ENCODE measurements at places on chromosomes 4 and X.

DNA sequence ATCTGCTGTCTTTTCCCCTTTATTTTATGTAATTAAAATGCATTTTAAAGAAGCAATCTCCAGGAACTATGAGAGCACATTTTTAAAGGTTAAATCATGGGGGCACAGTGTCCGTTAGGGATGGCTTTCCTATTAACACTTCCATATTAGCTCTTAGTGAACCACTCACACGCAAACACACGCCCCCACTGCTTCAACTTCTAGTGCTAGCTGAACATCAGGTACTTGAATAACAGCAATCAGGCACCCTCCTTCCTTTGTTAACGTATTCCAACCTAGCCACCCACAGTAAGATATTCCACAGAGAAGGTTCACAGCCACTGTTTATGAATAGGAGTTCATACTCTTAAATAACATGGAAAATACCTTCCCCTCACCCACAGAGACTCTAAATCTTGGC, 9.3 kb downstream of the TMEM255A start:
- DNase-seq = no peak

- no peak for DNase-seq
Measured at GRCh38 chrX:134258202-134258601, 21.2 kb downstream of the CCDC160 start.

DNA sequence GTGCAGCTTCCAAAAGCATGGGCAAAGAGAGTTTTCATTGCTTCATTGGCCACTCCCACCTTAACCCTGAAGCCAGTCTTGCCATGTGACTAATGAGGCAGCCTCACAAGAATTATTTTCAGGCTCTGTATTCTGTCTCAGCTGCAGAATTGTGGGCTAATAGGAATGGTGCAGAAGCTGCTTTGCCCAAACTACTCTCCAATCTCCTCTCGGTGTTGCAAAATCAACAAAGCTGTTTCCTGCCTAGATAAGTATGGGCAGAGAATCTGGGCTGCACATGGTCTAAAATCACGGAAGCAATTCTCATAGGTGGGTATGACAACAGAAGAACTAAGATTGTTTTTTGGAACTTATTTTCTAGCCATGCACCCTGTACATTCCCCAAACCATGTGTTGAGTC, 31.4 kb downstream of the PPP1R2C start:
- DNase-seq = no peak

DNA sequence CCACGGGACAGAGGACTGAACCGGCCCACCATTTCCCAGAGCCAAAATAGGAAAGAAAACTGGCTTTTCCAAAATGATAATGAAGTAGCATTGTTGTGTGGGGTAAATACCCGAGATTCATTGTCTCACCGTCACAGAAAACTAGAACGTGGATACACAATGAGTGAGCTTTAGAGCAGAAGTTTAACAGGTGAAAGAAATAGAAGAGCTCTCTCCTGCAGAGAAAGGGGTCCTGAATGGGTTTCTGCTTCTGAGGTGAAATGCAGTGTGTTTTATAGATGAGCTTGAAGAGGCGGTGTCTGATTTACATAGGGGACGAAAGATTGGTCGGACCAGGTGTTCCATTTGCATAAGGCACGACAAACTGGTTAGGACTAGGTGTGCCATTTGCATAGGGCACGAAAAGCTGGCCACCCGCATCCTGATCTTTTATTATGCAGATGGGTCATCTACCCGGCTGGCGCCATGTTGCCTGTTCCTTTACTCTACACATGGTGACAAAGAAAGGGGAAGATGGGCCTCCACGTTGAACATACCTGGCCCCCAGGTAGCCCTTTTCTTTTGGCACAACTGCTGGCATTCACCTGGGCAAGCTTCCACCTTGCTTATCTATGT, 118.1 kb downstream of the ATXN3L start:
- DNase-seq = no peak

GRCh38 chrX:56766554-56767347, 37.7 kb downstream of the NBDY start:
- DNase-seq = no peak

DNA sequence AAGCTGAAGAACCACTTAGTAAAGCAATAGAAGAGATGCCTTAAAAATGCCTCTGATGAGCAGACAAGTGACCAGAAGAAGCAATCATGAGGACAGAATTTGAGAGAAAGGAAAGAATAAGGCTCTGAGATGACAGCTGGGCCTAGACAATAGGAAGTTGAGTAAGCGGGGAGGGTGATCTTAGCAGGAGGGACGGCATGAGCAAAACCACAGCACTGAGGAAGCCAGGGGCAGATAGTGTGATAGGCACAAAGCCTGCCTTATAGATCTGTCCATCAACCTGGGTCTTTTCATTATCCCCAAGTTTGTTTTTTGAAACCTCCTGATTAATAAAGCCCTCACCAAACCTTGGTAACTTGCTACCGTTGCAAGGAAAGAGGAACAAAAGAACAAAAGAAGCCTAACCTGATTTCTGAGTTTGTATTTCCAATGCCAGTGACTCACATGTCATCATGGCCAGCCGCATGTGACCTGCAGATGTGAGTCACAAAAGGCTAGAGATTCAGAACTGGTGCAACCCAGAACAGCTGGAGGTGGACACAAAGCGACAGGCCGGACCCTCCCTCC, 55.7 kb upstream of the PPARGC1A start:
- DNase-seq = no peak

GRCh38 chrX:133335027-133335426, 80.3 kb downstream of the GPC4 start:
- DNase-seq = no peak

DNA sequence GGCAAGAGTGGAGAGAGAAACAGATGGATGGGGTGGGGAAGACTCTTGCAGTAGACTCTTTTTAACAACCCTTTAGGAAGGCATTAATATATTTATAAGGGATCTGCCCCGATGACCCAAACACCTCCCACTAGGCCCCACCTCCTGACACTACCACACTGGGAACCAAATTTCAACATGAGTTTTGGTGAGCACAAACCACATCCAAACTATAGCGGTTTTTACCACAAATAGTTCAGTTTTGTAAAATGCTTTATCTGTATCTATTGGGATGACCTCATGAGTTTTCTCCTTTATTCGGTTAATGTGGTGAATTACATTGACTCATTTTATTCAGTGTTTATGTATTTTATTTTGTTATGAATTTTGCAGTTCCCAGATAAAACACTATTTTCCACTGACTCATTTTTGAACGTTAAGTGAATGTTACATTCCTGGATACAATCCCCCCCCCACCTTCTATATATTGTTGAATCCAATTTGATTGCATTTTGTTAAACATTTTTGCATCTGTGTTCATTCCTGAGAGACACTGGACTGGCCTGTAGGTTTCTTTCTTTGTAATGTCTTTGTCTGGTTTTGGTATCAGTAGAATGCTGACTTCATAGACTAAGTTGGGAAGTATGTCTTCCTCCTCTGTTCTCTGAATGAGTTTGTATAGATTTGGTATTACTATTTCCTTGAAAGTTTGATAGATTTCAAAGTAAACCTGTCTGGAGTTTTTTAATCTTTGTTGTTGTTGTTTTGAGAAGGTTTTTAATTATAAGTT, 13.9 kb upstream of the CPLX1 start:
- DNase-seq = no peak

DNA sequence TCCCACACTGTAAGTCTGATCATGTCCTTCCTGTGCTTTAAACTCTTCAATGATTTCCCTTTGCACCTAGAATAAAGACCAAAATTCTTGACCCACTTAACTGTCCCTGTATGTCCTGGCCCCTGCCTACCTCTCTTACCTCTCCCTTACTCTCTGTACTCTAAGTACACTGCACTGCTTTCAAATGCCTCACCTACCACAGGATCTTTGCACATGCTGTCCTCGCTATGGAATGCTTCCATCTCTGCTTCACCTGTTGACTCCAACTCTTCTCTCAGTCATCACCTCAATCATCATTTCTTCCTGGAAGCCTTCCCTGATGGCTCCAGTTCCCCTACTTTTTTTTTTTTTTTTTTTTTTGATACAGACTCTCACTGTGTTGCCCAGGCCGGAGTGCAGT, 29.0 kb upstream of the SEPTIN6 start:
- DNase-seq = no peak

GRCh38 chrX:46599051-46599560, 25.5 kb downstream of the CHST7 start:
- DNase-seq = no peak

- no peak for DNase-seq
Measured at GRCh38 chr4:122700178-122700725, 32.3 kb upstream of the BBS12 start.

DNA sequence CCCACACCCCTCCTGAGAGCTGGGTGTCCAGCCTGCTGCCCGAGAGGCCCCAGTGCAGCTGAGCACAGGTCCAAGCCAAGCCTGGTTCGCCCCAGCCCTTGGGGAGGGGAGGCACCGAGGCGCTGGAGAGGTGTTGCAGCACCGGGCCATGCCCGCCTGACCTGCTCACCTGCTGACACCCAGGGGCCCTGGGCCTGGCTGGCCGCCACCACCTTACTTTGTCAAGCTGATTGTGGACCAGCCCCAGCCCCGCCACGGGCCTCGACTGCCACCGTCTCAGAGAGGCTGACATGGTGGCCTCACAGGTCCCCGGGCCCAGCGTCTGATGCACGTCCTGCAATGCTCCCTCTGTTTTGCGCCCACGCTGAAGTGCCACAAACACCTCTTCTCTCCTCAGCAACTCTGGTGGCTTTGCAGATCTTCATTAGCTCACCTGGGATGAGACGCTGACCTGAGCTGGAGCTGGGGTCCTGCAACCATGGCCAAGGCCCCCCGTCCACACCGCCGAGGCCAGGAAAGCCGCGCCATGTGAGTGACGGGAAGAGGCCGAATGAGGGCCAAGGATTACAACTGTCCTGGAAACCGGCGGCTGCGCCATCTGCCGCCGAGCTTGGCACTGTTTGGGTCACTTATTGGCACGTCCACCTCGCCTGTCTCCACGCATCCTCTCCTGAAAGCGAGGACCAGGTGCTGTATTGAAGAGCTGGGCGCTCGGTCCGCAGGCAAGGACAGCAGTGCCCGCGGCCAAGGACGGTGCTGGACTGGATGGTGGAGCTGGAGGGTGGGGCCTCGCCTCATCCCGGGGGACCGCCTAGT, 7.6 kb downstream of the CPLX1 start:
- DNase-seq = no peak

GRCh38 chrX:133980406-133980805, 5.0 kb downstream of the GPC3 start:
- DNase-seq = no peak

GRCh38 chr4:147683188-147683591, 773 bp downstream of the PRMT9 start:
- DNase-seq = no peak

GRCh38 chr4:156113138-156113765, 159.6 kb upstream of the CTSO start:
- no peak for DNase-seq

DNA sequence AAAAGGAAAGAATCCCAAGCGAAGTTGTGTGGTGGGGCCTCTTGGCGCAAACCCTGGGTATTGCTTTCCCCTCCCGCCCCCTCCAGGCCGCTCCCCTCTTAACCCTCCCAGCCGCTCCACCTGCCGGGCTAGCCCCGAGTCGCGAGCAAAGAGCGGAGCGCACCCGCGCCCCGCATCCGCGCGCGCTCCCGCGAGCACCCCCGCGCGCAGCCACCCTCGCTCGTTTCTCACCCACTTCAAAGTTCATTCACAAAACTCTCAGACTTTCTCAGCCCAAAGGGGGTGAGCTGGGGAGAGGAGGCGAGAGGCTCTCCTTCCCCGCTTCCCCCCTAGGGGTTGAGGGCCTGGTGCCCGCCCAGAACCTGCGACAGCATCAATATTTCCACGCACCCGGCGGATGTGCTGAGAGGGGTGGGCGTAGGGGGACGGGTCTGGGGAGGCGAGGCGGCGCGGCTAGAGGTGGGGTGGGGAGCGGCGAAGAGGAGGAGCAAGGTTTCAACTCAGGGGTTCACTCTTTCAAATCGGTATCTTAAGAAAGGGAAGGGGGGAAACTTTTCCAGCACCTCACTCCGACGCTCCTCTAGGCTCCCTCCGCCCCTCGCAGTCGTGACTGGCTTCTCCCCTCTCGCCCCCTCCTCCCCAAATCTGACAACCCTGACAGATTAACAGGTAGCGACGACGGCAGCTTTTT, 1.8 kb downstream of the MAML3 start:
- DNase-seq = peak; percentile 55

DNA sequence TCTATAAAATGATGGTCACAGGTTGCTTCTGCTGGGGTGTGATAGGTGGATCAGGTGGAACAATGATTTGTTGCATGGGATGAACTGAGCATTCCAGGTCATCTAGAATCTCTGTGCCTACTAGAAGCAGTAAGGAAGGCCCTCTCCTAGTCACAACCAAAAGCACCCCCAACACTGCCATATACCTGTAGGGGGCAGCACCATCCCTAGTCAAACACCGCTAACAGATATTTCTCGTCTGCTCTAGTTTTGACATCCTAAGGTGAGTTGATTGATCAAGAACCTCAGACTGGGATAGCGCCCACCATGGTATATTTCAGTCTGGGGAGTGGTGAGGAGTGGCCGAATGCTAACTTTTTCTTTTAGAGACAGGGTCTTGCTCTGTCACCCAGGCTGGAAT, 160.2 kb downstream of the NHS start:
- DNase-seq = no peak

DNA sequence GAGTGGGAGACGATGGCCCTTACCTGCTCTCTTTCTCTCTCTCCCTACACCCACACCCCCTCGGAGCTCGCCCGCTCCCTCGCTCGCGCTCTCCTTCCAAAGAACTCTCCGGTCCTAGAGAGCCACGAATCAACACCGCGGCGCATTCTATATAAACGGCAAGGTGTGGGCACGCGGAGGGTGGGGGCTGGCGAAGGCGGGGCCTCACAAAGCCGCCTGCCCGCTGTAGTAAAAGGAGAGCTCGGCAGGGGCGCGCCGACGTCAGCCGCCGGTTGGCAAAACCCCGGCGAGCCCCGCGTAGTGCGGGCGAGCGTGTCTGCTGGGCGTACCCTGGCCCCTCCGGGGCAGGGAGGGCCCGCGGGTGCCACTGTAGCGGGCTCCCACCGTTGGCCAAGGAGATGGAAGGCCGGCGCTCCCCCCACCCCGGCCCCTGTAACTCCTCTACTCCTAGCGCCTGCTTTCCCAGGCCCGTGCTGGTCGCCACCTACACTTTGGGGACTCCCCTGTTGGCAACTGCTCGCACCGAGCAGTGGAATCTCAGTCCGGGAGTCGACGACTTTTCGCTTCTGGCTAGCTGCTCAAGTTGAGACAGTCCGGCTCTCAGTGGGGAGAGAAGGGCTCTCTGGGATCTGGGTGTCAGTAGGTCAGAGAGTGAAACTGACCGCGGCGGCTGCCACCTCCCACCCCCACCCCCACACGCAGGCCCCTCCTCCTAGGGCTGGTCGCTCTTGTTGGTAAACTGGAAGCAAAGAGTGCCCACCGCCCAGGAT, 325.5 kb upstream of the F9 start:
- DNase-seq = no peak

Data from T-helper 17 cell (primary cell).